ENCODE measurements at places on chromosomes 7 and 10.

- DNase-seq: no peak
Observed at GRCh38 chr10:107740962-107741690, 576.6 kb upstream of the SORCS1 start.

DNA sequence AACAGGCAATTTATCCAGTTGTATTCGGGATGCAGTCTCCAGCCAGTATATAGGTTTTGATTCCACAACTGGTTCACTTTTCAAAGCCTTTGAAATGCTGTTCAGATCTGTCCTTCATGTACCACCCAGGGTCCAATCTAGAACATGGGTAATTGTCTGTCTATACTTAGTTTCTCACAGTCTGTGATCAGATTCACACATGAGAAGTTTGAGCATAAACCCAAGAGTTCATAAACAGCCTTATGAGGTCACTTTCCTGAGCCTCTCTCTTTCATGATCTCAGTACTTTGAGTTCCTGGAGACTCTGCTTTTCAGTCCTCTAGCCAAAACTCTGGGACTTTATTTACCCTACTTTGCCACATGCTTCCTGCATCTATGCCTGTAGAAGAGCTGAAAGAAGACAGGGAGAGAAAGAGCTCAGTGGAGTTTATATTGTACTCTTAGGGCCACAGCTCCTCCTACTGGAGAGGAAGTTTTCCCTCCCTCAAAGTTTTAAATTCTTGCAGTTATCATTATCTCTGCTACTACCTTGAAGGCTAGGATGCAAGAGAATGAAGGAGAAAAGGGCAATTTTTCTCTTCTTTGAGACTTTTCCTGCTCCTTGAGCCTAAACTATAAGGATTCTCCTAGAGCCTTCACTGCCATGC lies 172.0 kb downstream of the ZEB1 start:
- DNase-seq: peak; percentile 18

DNA sequence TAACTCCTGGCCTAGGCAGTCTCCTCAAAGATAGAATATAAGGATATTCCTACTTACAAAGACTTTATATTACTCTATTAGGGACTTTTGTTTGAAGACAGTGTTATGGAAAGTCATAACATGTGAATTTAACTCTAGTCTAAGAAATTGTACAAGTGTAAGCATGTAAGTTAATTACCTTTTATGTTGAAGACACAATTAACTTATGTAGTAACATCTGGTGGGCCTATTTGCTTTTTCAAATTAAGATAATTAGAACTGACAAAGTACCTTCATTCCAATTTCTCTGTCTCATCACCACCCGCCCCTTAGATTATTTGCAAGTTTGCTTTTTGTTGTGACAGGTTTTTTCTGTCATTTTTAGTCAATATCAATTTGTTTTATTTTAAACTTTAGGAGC lies 126.0 kb upstream of the THSD7A start:
- no peak for DNase-seq

GRCh38 chr10:71429929-71430328 lies 33.2 kb downstream of the CDH23 start:
- no peak for DNase-seq

DNA sequence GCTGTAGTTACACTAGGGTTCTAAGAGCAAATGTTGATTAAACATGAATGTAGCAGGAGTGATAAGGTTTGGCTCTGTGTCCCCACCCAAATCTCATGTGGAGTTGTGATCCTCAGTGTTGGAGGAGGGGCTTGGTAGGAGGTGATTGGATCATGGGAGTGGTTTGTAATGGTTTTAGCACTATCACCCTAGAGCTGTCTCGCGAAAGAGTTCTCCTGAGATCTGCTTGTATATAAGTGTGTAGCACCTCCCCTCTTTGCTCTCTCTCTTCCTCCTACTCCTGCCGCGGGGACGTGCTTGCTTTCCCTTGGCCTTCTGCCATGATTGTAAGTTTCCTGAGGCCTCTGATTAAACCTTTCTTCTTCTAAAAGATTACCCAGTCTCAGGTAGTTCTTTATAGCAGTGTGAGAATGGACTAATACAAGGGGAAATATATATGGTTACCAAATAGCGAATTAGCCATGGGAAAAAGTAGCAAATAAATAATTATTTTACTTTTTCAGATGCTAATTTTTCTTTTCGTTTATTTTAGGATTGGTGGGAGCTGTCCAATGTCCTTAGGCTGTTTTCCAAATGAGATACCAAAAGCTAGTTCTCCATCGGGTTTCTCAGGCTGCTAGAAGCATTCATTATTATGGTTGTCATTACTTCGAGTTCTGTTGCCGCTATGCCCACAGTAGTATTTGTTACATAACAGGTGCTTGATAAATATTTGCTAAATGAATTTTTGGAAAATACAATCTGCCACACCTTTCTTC lies 58.7 kb downstream of the PTEN start:
- no peak for DNase-seq

DNA sequence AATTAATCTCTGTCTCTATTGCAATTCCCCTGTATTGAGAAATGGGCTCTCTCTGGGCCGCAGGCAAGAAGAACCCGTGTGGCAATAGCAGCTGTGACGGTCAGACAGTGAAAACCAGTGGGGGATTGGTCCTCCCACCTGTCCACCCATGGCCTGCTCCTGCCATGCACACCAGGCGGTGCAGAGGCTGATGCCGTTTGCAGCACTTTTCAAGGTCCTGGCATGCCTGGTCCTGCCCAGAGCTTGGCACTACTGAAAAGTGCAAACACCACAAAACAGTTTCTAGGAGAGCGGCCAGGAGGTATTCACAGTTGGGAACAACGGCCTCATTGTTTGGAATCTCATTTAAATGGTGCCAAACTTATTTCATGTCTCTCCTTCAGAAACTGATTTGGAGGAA lies 41.5 kb downstream of the PSPH start:
- DNase-seq: peak; percentile 89

GRCh38 chr10:33376476-33376875 lies 42.0 kb upstream of the NRP1 start:
- DNase-seq: no peak

GRCh38 chr7:121273467-121274167 lies 55.2 kb upstream of the WNT16 start:
- DNase-seq: no peak

DNA sequence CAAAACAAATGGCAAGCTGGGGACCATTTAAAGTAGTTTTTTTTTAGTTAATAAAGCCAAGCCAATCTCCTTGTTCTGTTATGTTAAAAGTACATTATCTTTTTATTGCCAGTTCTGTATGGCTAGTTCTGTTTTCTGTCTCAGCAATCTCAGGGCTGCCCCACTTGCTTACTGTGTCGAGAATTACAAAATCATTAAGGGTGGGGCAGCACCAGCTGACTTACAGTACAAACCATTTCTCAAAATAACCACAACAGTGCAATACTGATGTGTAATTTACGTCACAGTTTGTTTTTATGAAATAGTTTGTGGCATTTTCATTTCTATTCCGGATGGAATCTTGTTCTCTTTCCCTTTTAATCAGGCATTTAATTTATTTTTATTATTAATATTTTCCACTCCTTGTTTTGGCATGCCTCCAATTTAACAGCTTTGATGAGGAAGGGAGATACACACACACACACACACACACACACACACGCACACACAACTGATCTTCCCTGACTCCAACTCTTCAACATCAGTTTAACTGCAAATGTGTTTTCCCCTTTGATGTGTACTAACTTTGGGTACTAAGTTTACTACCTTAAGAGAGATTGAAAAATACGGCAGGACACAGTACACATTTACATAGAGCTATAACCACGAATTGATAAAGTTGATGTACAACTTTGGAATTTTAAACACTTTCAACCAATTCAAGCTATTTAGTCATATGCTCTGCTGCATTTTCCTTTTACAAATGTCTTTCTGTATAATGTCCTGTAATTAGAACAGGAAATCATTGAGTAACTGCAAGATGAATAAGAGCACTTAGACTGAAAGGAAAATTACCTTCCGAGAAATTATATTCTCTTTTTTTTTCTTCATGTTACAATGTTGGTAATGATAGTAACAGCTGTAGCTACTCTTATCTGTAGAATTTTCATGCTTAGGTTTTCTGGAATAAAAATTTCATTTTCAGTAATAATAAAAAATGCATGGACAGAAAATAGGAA lies 91.5 kb downstream of the ARID5B start:
- DNase-seq: no peak

GRCh38 chr10:114545071-114545470 lies 113.0 kb downstream of the ABLIM1 start:
- no peak for DNase-seq
